ENCODE measurements at places on chromosomes 12 and 14. TPM values are rescaled to one million over a fixed set of nuclear protein-coding genes. Genes with fewer than 3 reads are reported as not detected.

DNA sequence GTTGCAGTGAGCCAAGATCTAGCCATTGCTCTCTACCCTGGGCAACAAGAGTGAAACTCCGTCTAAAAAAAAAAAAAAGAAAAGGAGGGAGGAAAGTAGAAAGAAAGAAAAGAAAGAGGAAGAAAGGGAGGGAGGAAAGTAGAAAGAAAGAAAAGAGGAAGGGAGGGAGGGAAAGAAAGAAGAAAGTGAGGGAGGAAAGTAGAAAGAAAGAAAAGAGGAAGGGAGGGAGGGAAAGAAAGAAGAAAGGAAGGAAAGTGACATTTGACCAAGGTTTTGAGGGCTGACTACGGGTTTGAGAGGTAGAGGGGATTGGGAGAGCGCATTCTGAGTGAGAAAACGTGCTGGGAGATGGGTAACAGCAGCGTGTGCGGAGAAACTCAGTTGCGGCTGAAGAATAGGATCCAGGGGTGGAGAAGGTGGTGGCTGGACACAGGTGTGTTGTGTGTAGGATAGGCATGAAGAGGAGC lies 521 bp upstream of the PAPLN start:
- no peaks in the 10 kb centered on the region for H3K36me3 ChIP-seq
- DNase-seq: no peak
- no peaks in the 10 kb centered on the region for H3K27me3 ChIP-seq

DNA sequence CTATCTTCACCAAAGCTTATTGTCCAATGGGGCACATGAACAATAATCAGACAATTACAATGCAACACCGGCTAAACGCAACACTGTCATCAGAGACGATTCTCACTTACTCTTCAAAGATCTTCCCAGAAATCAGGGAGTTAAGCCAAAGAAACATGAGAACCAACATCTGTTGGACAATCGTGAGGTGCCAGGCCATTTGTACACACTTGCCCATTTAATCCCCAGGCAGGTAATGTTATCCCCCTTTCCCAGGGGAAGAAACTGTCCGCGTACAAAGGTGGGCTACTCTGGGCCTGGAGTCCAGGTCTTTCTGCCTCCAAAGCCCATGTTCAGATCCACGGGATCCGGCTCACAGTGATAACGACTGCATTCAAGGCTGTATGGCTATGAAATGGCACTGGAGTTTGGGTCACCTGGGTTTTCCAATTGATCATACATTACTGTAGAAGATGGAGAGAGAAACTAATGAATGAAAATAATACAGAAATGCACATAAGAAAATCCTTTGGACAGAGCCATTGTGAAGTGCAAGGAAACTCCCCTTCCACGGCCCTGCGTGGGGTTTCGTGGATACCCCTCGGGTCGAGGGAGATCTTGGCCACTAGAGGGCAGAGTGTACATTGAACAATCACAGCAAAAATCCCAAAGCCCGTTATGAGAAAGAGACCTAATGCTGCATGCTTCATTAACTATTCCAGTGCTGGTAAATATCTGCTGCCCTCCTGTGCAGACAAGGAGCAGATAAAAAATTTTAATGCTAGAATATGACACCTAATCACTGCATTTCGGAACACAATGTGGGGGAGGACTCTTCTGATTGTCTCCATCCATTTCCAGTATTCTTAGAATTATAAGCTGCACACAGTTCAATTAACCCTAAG lies 111.4 kb downstream of the EGLN3 start:
- H3K27me3 ChIP-seq: no peaks in the 10 kb centered on the region
- no peak overlapping the region for H3K27ac ChIP-seq
- H3K4me3 ChIP-seq: no peak overlapping the region
- peak; percentile 43 for DNase-seq
- no peaks in the 10 kb centered on the region for H3K4me1 ChIP-seq

GRCh38 chr14:74574706-74575105 lies 37.3 kb downstream of the LTBP2 start:
- no peak overlapping the region for H3K4me3 ChIP-seq
- peaks cover 5% of the 10 kb centered on the region for H3K4me1 ChIP-seq
- H3K27me3 ChIP-seq: no peaks in the 10 kb centered on the region
- H3K36me3 ChIP-seq: no peaks in the 10 kb centered on the region

DNA sequence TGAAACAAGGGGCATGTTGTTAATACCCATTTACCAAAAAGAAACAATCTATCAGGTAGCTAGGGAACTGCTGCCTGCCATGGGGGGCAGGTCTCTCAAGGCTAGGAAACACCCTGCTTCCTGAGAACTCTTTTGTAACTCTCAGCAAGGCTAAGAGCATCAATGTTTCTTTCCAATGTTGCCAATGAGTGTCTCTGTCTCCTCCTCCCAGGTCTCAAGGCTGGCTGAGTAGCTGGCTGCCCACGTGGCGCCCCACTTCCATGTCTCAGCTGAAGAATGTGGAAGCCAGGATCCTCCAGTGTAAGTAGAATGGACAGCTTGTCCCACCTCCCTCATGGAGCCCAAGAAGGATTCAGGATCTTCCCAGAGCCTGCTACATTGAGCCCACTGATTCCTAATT lies 3.4 kb downstream of the ABHD4 start:
- peaks cover 22% of the 10 kb centered on the region for H3K4me1 ChIP-seq
- H3K27me3 ChIP-seq: no peaks in the 10 kb centered on the region
- no peak overlapping the region for H3K4me3 ChIP-seq
- no peak for DNase-seq
- H3K27ac ChIP-seq: no peak overlapping the region

DNA sequence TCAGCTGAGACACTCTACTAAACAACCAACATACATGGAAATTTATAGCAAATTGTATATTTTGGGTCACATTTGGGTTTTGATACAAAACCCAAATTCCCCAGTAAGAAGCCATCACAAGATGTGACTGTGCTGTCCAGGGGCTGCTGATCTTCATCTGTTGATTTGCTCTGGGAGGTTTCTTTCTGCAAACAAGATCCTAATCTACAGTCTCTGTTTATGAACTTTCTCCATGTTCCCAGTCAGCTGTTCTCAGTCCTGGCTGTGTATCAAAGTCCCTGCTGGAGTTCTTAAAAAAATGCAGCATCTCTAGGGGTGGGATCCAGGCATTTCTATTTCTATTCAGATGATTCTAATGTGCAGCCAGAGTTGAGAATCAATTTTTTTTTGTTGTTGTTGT lies 85.1 kb downstream of the ATP23 start:
- no peak for DNase-seq
- no peaks in the 10 kb centered on the region for H3K36me3 ChIP-seq

GRCh38 chr12:12019881-12020280 lies 50.9 kb upstream of the BCL2L14 start:
- peaks cover 26% of the 10 kb centered on the region for H3K4me1 ChIP-seq
- H3K27ac ChIP-seq: no peak overlapping the region
- H3K27me3 ChIP-seq: no peaks in the 10 kb centered on the region

- H3K4me3 ChIP-seq: no peak overlapping the region
- DNase-seq: peak; percentile 58
- no peaks in the 10 kb centered on the region for H3K27me3 ChIP-seq
These were observed 189.0 kb upstream of the AMIGO2 start for GRCh38 chr12:47268501-47269454.

DNA sequence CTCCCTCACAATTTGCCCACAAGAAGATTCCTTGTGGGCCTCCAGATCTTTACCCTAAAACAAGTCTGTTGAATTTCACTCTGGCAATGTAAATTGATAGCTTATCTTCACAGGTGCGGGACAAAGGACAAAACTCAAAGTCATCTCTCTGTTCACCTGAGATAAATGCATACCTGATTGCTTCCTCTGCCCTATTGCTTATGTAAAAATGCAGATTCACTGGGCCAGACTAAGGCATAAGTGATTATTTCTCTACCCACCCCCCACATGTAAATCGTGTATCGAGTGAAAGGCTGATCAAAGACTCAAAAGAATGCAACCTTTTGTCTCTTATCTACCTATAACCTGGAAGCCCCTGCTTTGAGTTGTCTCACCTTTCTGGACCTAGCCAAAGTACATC lies 316.8 kb downstream of the SSPN start:
- H3K4me3 ChIP-seq: no peak overlapping the region
- no peak for DNase-seq
- no peaks in the 10 kb centered on the region for H3K4me1 ChIP-seq

- H3K4me1 ChIP-seq: no peaks in the 10 kb centered on the region
- no peak for DNase-seq
- H3K36me3 ChIP-seq: peaks cover under 1% of the 10 kb centered on the region
- H3K27ac ChIP-seq: no peak overlapping the region
- H3K4me3 ChIP-seq: no peak overlapping the region
These were observed 10.0 kb downstream of the EMG1 start for GRCh38 chr12:6980740-6981139.

DNA sequence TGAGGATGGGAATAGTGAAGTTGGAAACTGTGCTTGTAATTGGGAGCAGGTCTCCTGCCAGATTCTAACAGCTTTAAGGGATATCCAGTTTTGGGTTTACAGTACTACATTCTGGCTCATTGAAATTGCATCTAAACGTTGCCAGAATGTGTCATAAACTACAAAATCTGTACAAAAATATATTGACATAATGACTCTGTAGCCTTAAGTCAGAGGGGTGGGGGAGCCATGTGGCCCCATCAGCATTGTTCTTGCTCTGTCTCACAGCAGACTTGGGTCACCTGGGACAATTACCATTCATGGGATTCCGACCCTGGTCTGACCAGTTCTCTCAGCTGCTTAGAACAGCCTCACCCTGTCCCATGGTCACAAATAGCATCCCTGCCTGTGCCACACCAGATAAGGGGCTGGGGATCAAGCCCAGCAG lies 43.3 kb upstream of the MED13L start:
- no peak overlapping the region for H3K4me3 ChIP-seq
- DNase-seq: no peak
- no peaks in the 10 kb centered on the region for H3K27me3 ChIP-seq
- H3K27ac ChIP-seq: no peak overlapping the region
- H3K36me3 ChIP-seq: no peaks in the 10 kb centered on the region
- peaks cover 39% of the 10 kb centered on the region for H3K4me1 ChIP-seq

The NGB gene
- not detected for total RNA-seq

The DLST gene
- total RNA-seq: 89.5 TPM

The ASCL4 gene
- total RNA-seq: not detected

The CABP1 gene
- not detected for total RNA-seq

All from B cell (primary cell).